ENCODE measurements at places on chromosomes 3 and 15.

DNA sequence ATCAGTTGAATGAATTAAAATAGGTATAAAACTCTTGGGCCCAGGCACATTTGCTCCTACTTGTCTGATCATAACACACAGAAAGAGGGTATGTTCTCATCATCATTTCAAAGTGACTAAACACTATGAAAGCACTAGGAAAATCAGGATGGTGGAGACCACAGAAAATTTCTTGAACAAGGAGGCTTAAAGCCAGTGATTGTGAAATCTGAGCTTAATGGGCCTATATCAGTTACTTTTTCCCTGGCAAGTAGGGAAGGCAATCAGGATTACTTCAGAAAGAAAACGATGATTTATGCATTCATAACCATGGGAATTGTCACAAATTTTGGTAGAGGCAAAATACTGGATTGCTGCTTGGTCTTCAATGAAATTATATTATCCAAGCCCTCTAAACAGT lies 434.4 kb upstream of the CNTN4 start:
- no peak for DNase-seq

GRCh38 chr3:54888162-54888561 lies 39.7 kb downstream of the LRTM1 start:
- no peak for DNase-seq

DNA sequence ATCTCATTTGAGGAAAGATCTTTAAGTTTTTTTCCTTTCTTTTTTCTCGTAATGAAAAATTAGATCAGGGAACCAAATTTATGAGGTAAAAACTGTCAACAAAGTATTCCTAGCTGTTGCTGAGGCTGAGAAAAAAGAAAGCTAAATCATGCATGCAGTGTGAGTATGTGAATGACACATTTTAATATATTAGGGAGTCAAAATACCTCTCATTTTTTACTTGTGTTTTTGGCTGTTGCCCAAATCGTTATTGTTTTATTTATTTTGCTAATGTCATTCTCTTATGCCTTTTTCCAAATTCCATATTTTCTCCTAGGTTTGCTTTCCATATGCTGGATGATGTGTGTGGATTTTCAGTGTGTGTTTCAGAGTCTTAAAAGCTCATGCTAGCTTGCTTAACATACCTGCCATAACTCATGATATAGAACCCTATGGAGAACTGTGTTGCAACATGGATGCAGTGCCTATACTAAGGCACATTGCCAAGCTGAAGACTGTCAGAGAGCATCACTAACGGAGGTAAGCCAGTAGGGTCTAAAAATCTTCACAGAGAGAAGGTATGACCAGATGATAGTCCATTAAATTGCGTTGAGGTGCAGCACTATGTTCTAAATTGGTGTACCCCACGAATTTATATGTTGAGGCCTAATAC lies 629.5 kb upstream of the KCNMB2 start:
- no peak for DNase-seq

DNA sequence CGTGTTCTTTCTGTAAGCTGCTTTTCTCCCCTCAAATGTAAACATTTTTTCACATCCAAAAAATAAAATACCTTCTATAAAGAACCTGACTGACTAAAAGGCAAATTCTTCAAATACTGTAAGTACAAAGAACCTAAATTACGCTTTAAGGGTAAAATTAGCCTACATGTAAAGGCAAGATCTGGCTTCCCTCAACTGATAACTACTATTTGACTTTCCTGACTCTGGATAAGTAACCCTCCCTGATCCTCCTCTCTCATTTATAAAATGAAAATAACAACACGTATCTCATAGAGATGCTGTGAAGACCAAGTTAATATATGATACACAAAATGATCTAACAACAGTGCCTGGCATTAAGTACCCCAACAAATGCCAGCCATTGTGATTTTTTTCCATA lies 12.2 kb downstream of the ADAM10 start:
- no peak for DNase-seq

- no peak for DNase-seq
Measured at GRCh38 chr15:46921891-46922290, 795.4 kb upstream of the SEMA6D start.

GRCh38 chr3:56812754-56813652 lies 11.3 kb upstream of the ARHGEF3 start:
- DNase-seq = no peak

DNA sequence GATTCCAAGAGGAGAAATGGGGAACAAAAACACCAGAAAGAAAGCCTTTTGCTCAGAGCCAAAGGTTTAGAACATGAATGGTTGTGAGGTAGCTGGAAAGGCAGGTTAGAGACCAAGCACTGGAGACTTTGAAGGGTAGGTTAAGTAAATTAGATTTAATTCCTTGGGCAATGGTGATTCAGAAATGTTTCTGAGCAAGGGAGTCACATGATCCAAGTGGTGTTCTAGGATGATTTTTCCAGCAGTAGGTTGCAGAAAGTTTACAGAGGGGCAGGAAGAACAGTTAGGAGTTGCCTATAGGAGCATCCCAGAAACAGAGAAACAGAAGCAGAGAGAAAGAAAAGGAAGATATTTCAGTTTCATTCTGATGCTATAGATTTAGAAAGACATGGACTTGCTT lies 139.8 kb downstream of the WDR76 start:
- DNase-seq = no peak

- no peak for DNase-seq
Measured at GRCh38 chr3:25462495-25462894, 34.4 kb downstream of the RARB start.

- DNase-seq = no peak
Measured at GRCh38 chr15:58214591-58215340, 76.6 kb downstream of the AQP9 start.

- no peak for DNase-seq
Measured at GRCh38 chr3:156918746-156919145, 92.6 kb downstream of the LEKR1 start.

GRCh38 chr15:93631958-93632618 lies 543.1 kb upstream of the RGMA start:
- no peak for DNase-seq

DNA sequence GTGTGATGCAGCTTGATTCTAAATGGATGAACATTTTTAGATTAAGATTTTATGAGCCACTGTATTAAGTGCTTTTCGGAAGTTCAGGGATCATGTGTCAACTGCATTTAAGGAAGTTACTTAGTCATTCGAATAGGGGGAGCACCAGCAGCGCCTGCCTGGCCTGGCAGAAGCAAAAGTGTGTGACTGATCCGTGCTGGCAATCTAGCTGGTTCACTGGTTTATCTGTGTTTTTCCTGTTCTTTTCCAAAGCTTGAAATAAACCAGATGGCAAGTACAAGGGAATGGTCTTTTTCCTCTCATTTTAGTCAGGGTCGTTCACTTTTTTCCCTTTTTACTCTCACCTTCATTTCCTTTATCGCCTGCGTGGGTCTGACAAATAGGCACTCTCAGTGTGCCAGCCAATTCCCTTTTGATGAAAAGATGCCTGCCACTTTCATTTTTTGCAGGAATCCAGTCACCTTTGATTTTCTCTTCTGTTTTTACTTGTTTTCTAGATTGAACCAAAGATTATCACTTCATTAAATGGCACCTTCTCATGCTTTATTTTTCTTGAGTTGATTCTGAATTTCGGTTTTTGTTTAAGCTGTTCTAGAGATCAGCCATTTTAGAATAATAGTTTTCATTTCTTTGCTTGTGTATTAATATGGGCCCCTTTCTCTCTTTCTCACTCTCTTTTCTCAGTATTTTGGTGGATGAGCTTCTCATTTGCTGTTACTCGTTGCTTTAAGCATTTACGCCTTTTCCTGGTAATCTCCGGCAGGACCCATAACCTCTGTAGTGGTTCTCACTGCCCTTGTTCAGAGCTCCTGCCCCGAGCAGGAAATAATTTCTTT lies 2.8 kb downstream of the ABHD2 start:
- peak; percentile 54 for DNase-seq

- DNase-seq = no peak
Measured at GRCh38 chr15:43550527-43551363, 33.3 kb downstream of the MAP1A start.

DNA sequence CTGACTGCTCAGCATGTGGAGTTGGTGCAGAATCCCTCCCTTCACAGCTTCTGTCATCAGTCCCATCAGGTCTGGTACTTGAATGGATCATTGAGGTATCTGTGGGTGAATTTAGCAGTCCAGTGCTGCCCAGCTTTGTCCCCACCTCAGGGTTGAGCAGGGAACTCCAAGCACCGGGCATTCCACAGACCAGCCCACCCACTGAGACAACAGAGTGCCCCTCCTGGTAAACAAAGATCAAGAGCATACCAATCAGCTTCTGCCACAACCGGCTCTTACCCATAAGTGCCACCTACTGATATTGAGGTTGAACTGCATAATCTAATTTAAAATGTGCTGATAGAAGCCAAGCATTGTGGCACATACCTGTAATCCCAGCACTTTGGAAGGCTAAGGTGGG lies 57.1 kb upstream of the FXR1 start:
- DNase-seq = no peak

DNA sequence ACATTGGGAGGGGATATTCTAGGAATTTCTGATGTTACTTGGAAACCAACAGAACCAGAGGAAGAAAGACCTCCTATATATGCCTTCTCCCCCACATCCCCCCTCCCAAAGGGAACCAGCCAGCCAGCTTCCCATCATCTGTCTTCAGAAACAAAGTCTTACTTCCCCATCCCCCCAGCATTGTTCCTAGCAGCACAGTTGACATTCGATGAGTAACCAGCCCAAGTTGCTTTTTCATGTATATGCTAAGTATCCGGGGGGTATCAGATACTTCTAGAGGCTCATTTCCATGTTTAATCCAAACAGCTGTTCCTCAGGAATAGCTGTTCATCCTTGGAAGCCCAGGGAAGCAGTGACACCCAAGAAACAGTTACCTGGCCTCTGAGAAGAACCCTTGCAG lies 16.0 kb downstream of the RMDN3 start:
- no peak for DNase-seq

GRCh38 chr3:12768579-12769527 lies 9.8 kb upstream of the TMEM40 start:
- no peak for DNase-seq

DNA sequence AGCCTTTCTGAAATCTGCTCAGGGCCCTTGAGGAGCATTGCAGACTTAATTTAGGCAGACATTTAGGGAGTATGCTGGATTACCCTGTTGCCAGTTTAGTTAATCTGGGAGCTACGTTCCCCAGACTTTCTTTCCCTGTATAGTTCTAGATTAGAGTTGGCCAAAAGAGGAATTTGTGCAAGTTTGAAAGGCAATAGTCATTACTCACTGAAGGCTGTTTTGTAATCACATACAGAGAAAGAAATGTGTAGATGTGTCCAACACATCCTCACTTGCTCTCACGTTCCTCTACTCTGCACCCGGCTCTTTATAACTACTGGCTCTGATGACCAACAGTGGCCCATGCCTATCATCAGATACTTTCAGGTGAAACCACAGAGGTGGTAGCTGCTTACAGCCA lies 24.2 kb downstream of the MASP1 start:
- no peak for DNase-seq

GRCh38 chr3:117063930-117064329 lies 354.4 kb downstream of the TUSC7 start:
- no peak for DNase-seq

DNA sequence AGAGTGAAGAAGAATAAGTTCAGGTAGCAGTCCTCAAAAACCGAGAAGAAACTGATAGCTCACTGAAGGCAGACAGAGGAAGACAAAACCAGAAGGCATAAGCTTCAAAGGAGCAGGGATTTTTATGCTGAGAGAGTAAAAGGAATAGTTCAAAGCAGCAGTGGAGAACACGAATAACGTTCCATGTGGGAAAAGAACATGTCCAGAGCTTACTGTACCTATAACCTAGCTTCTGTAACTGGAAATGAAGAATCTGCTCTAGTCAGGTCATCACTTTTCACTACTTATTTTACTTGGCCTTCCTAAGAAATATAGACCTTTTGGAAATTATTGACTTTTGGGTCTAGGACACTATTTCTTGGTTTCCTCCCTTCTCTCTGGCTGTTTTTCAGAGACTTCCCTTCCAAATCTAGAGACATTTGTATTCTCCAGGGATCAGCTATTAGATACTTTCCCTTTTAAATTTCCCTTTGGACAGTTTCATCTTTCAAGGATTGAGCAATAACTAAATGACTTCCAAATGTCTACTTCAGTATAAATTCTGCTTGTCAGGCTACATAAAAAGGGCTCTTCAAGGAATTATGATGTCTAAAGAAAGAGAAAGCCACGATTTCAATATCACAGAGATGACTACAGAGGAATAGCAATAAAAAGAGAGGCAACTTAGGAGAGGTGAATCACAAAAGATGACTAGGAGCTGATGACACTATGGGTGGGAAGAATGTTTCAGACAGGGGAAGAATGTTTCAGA lies 46.7 kb downstream of the UBE3A start:
- DNase-seq = no peak

GRCh38 chr3:192262001-192262400 lies 465.3 kb downstream of the FGF12 start:
- no peak for DNase-seq

DNA sequence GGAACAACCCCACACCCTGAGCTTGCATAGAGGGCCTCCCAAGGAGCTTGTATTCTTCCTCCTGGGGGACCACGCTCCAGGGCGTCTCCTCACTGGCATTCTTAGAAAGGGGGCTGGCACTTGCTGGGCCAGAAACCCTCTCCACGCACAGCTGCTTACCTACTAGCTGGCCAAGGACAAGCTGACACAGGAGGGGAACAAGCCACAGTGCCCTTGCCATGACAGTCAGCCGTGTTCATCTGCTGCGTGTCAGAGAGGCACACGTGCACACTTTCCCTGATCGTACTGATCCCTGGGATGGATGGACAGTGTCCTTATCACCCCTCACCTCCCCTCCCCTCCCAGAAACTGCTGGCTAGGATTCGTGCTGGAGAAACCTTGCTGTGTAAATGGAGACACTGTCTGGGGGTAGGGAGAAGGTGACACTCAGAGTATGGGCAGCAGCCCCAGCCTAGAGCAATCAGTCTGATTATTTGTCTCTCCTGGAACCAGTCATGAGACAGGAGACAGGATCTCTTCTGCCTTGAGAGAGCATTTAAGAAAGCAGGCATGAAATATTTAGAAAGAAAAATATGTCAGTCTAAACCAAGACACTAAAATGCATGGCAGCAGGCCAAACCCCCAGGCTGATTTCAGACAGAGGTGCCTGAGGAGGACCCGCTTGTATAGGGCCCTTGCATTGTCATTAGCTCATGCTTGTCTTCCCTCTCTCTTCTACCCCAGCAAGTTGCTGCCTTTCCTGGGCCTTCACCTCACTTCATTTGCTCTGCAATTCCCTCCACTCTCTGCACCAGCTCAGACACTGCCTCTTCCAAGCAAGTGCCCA lies 311.8 kb upstream of the TRIM42 start:
- DNase-seq = no peak

All from activated naive CD4-positive, alpha-beta T cell treated with anti-CD3 and anti-CD28 coated beads, Interleukin-2, amount 50 U/mL, for 16 hours (primary cell).